ENCODE measurements at places on chromosomes 2 and 18. TPM values are rescaled to one million over a fixed set of nuclear protein-coding genes. Genes with fewer than 3 reads are reported as not detected.
A peak's percentile ranks its signal among the peaks of the same experiment; 100 is the strongest.

DNA sequence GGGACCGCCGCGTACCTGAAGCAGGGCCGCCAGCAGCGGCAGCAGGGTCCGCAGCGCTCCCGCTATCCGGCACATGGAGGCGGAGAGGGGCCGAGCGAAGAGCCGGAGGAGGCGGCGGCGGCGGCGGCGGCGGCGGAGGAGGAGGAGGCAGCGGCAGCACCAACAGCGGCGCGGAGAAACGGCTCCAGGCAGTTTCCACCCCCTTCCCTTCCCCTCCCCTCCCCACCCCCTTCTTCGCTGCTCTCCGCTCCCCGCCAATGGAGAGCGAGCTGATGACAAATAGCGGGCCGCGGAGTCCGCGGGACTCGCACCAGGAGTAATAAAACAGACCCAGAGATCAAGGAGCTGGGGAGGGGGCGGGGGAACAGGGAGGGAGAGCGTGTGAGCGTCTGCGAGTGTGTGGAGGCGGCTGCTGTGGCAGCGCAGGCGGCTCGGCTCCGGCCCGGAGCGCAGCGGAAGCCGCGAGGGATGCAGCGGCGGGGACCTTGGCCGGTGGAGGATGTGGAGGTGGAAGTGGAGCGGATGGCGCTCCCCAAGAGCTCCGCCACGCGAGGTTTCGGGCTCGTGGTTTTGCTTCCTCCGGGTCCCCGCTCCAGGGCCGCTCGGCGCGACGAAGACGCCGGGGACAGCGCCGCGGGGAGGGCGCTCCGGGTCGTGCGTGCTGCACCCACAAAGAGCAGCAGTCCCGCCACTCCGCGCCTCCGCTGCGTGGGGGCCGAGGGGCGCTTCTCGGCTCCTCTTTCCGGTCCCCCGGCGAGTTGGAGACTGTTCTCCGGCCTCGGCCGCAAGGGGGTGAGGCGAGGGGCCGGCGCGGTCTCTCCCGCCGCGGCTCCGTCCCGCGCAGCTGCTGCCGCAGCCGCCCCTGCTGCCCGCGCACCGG lies at the start of gene CDH2:
Gene CDH2, minus strand, starts transcription at position 183 of the 880 bp plus-strand sequence. Its CDS starts 108 bp downstream, at position 75.
- DNase-seq: peak; percentile 50

GRCh38 chr2:40480073-40480472 lies 28.2 kb upstream of the SLC8A1 start:
- DNase-seq: no peak

GRCh38 chr2:191018643-191019119 lies 4.7 kb upstream of the STAT1 start:
- DNase-seq: no peak

CMPK2 gene
- 3.6 TPM for polyA plus RNA-seq

PLEKHH2 gene
- polyA plus RNA-seq: 7.0 TPM

FEV gene
- polyA plus RNA-seq: not detected

Measured in urinary bladder (tissue), 4 donors.